ENCODE measurements at places on chromosomes 11 and 22.
A peak's percentile ranks its signal among the peaks of the same experiment; 100 is the strongest.

DNA sequence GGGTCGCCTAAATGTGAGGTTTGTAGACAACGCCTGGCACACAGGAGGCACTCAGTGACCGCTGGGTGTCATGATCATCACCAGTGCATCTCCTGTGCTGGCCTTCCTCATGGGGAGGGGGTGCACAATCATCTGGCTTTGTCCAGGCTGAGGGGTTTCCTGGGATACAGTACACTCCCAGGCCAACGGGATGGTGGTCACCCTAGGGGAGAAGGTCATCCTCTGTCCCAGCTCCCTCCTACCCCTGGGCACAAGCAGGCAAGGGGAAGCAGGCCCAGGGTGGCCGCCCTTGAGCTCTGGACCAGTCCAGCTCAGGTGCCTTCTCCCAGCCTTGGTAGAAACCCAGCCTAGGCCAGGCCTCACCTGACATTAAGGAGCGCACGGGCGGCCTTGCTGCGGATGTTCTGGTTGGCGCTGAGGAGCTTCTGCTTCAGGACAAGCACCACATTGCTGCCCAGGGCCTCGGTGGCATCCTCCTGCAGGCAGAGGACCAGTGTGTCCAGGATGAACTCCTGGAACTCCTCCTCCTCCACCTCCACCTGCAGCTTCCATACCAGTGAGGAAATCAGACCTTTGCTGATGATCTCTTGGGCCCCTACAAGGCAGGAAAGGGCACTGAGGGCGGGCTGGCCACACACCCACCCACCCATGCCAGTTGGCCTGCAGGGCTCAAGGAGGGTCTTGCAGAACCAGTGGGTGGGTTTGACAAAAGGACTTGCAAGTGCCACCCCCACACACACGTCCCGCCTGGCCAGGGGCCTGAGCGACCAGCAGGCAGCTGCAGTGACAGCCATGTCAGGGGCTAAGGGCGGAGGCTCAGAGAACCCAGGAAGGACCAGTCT, 6.6 kb upstream of the GNAZ start:
- DNase-seq, result no peak

GRCh38 chr22:44229331-44229730, 48.6 kb downstream of the PARVG start:
- no peak for DNase-seq

DNA sequence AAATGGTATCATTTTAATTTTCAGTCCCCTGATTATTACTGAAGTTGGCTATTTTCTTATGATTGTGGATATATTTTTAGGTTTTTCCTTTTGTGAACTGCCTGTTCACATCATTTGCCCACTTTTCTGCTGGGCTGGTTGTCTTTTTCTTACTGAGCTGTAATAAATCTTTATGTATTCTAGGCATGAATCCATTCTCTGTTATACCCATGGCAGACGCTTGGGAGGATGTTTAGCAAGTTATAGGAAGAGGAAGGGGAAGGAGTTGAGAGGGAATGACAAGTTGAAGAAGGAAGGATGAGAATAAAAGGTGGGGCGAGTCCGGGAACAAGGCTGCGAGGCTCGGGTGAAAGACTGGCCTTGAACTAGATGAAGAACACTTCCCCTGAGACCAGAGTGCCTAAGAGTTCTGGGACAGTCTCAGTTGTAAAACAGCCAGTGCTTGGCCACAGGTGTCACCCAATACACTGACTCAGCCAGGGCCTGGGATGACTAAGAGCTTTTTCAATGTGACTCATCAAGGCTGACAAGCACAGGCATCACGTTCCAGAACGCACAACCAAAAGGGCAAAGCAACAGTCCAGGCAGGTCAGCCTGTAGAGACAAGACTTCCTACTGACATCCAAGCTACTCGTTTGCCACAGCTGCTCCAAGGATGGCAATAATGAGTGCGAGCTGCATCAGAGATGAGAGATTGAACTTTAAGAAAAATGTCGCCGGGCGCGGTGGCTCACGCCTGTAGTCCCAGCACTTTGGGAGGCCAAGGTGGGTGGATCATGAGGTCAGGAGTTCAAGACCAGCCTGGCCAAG, 35.2 kb downstream of the LRFN4 start:
- DNase-seq, result peak; percentile 96

DNA sequence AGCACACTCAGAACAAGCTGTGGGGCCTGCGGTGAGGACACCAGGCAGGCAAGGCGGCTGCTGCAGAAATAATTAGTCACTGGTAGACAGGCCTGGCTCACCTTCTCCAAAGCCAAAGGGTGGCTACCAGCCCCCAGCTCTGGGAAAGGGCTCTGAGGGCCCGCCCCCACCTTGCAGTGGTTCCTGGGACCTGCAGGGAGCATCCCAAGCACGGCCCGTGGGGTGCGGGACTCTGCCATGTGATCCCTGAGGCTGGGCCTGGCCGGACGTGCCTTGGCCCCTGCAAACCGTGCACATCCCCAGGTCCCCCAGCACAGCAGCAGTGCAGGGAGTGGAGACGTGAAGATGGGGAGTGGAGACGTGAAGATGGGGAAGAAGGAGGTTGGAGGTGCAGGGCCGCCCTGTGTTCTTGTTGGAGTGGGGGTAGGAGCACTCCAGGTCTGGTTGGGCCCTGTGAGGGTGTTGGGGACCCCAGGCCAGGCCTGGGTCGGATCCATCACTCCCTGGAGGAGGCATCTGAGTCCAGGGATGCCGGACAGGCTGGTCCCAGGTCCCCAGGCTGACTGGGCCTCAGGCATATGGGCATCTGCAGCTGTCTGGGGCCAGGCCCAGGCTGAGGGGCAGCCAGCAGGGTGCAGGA, 41.9 kb downstream of the RTN4R start:
- DNase-seq, result no peak

DNA sequence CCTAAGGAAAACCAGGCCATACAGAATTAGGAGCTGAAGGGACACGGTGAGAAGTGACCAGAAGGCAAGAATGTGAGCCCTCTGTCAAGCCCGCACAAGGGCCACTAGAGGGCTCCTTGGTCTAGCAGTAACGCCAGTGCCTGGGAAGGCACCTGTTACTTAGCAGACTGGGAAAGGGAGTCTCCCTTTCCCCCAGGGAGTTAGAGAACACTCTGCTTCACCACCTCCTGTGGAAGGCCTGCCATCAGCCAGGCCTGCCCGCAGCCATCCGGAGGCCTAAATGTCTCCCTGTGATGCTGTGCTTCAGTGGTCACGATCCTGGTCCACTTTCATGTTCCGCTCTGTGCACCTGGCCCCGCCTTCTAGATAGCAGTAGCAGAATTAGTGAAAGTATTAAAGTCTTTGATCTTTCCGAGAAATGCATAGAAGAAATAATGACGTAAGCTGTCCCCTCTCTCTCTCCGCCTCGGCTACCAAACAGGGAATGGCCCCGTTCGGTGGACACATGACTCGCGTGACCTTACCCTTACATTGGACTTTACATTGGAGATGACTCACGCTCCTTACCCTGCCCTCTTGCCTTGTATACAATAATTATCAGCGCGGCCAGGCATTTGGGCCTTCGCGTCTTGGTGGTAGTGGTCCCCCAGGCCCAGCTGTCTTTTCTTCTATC, 10.7 kb upstream of the GSTP1 start:
- no peak for DNase-seq
